ENCODE measurements at places on chromosomes 6 and 20. TPM values are rescaled to one million over a fixed set of nuclear protein-coding genes. Genes with fewer than 3 reads are reported as not detected.

Gene SIRPB2
- not detected for total RNA-seq

Gene PRSS16
- not detected for total RNA-seq

DNA sequence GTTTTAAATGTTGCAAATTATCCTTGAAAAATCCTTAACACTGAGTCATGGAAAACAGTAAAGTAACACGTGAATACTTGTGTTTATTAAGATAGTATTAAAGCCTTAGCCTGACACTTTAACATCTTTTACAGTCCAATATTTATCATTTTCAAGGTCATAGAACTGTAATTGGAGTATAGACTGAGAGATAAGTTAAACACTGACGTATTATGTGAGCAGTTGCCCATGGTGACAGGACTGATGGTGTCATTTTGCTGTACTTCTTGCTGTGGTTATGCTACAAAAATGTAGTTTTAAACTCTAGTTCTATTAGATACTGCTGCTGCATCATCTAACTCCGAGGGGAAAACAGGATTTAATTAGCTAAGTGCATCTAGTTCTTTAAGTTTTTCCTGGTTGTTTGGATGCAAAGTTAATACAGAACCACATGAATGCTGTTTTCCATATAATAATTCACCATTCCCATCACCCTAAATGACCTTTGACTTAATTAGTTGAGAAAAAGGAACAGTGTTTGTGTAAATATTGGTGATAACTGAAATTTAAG lies 37.8 kb downstream of the SLC2A12 start:
- no peaks in the 10 kb centered on the region for H3K36me3 ChIP-seq
- no peak for DNase-seq
- H3K27me3 ChIP-seq: peaks cover 8% of the 10 kb centered on the region
- no peak overlapping the region for H3K27ac ChIP-seq

Gene KCNG1
- 4.7 TPM for total RNA-seq

DNA sequence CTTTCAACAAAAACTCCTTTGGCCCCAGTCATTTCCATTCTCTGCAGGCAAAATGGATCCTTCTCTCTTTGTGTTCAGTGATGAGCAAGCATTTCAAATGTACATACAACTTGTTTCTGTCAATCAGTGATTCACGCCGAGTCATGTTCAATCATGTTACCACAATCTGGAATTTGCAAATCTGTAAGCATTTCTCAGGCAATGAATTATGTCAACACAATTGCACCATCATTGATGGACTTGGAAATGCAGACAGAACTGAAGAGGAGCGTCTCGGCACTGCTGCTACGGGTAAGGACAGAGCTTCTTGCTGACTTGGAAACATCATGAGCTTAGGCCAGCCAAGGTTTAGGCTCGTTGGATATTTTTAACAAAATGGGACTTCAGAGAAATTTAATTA lies 132.8 kb upstream of the AGPAT4 start:
- no peak overlapping the region for H3K27ac ChIP-seq
- H3K36me3 ChIP-seq: no peaks in the 10 kb centered on the region
- no peak overlapping the region for H3K4me3 ChIP-seq
- no peak for DNase-seq
- H3K27me3 ChIP-seq: peaks cover 3% of the 10 kb centered on the region

- H3K4me3 ChIP-seq: no peak overlapping the region
- H3K27ac ChIP-seq: peak overlapping the region; percentile 7
- peak; percentile 70 for DNase-seq
- peaks cover 22% of the 10 kb centered on the region for H3K4me1 ChIP-seq
- H3K27me3 ChIP-seq: no peaks in the 10 kb centered on the region
Observed at GRCh38 chr6:154868143-154868594, 126.9 kb upstream of the TIAM2 start.

- no peak overlapping the region for H3K4me3 ChIP-seq
- H3K36me3 ChIP-seq: no peaks in the 10 kb centered on the region
- DNase-seq: no peak
Observed at GRCh38 chr20:16216227-16216913, 356.9 kb downstream of the KIF16B start.

- no peaks in the 10 kb centered on the region for H3K27me3 ChIP-seq
- no peak for DNase-seq
- H3K4me3 ChIP-seq: no peak overlapping the region
- no peak overlapping the region for H3K27ac ChIP-seq
- H3K36me3 ChIP-seq: peaks cover 10% of the 10 kb centered on the region
- H3K4me1 ChIP-seq: peaks cover 77% of the 10 kb centered on the region
Observed at GRCh38 chr6:15435468-15435867, 189.6 kb downstream of the JARID2 start.

DNA sequence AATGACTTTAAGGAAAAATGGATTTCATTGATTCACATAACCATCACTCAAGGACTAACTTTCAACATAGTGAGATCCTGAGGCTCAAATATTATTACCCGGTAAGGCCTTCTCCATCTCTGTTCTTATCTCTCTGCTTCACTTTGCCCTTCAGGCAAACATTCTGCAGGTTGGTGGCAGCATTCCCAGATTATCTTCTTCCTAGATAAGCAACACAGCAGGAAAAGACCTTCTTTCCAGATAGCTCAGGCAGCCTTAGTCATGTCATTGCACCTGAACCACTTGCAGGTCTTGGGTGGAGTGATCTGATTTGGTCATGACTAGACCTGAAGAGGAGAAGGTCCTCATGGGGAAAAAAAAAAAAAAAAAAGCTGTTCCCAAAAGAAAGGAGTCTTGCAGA lies 5.3 kb upstream of the HIVEP2 start:
- DNase-seq: no peak
- no peaks in the 10 kb centered on the region for H3K27me3 ChIP-seq
- peaks cover 13% of the 10 kb centered on the region for H3K4me1 ChIP-seq
- H3K27ac ChIP-seq: no peak overlapping the region
- H3K4me3 ChIP-seq: no peak overlapping the region
